ENCODE measurements at places on chromosomes 7 and 10.

DNA sequence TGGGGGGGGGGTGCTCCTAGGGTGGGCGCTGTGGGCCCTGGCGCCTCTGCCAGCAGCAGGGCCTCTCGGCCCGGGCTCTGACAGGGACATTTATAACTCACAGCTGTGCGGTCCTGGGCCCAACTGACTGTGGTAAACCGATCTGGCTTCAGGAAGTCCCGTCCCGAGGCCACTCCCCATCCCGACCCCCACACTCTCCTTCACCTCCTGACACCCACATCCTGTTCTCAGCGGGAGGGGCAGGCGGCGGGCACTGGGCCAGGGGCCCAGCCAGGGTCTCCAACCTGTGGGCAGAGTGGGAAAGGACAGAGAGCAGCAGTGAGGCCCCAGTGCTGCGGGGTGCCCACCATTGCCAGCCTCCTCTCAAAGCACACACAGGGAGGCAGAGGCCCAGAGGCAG, 69.1 kb downstream of the ZMIZ1 start:
- DNase-seq = no peak

- no peak for DNase-seq
These were observed 73.7 kb downstream of the WDFY4 start for GRCh38 chr10:48758411-48758810.

DNA sequence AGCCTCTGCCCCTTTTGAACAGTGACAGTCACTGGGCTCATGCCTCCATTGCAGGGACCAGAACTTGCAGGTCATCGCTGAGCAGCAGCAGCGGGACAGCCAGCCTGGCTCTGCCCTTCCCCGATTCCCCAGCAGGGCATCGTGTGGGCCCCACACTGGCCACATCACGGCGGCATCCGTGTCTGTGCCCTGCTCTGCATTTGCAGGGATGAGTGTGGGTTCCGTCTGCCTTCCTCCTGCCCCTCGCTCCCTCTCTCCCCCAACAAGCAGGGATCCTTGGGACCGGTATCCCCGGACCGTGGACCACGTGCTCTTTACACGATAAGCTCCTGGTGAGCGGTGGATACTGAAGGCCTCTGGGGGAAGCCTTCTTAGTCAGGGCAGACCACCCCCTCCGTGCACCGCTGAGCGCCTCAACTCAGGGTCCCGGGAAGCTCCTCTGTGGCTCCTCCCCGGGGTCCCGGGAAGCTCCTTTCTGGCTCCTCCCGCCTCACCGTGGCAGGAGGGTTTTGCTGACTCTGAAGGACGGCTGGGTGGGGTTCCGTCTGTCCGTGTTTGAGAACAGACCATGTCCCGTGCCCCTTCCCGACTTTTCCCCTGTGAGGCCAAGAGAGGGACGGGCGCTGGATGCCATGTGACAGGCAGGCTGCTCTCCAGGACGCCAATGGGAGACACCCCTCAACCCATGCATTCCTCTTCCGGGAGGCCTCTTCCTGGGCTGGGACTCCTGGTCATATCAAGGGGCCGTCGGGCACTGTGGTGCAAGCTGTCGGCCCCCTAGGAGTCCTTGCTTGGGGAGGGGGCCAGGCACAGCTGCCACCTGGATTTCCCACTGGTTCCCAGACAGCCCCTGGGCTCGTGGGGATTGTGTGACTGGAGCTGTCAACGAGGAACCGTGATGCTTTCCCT, 23.5 kb upstream of the NKX6-2 start:
- no peak for DNase-seq

DNA sequence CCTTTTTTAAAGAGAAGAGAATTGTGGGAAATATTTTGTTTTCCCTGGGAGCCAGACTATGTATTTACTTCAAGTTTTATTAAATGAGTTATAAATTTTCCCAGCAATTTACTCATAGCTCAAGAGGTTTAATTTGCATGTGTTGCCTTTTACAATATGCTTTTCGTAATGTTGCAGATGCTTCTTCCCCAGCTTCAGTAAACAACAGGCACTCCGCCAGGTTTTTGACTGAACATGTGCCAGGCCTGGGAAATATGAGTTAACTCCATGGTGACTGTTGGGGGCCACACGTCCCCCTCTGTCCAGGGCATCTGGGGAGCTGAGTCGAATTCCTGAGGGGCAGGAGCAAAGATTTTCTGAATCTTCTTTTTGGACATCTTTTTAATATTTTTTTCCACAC, 545.7 kb downstream of the LRMDA start:
- DNase-seq = no peak

- no peak for DNase-seq
These were observed 70.1 kb downstream of the ITPRID1 start for GRCh38 chr7:31583942-31584341.

DNA sequence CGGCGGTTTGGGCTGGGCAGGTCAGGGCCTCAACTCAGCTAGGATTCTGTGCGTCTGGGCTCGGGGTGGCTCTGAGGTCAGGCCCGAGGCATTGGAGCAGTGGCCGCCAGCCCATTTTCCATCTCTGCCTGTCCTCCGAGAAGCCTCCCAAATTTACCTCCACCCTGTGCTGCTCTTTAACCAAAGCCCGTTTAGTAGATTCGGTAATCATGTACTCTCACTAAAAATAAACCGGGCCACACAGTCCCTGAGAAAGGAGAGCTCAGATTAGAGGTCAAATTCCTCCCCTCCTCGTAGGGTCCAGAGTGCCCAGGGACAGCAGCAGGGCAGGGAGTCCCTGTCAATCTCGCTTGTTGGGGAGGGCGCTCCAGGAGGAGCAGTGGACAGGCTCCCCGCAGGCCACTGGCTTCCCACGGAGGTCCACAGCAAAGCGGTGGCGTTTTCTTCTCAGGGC, 88.7 kb upstream of the CHST15 start:
- DNase-seq = no peak

DNA sequence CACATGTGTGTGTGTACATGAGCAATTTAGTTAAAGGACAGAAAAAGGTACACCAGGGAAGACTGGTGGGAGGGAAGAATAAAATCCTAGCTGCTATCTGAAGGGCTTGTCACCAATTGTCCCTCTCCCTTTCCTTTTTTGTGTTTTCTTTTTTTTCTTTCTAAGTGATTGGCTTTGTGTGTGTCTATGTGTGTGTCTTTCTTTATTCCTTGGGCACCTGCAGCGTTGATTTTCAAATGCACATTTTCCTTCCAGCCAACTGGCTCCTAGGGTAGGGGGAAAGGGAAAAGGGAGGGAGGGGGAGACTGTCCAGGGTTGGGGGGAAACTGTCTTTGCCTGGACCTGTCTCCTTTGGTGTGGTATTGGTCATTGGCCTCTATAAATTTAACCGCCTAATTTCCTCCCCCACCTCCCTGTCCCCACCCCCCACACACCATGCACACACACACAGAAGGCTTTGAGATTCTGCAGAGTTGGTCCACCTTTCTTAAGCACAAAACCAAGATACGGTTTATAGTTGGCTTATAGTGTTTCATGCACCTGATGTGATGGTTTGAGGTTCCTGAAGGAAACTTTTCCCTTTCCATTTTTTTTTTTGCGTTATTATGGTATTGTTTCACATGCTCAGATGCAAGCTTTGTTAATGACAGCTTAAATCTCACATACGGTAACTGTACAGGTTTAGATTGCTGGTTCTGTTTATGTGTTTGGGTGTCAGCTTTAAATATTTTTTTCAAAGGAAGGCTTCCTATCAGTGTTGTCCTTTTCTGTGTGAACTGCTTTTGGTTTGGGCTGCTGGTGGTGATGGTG, 2.6 kb downstream of the AUTS2 start:
- no peak for DNase-seq

DNA sequence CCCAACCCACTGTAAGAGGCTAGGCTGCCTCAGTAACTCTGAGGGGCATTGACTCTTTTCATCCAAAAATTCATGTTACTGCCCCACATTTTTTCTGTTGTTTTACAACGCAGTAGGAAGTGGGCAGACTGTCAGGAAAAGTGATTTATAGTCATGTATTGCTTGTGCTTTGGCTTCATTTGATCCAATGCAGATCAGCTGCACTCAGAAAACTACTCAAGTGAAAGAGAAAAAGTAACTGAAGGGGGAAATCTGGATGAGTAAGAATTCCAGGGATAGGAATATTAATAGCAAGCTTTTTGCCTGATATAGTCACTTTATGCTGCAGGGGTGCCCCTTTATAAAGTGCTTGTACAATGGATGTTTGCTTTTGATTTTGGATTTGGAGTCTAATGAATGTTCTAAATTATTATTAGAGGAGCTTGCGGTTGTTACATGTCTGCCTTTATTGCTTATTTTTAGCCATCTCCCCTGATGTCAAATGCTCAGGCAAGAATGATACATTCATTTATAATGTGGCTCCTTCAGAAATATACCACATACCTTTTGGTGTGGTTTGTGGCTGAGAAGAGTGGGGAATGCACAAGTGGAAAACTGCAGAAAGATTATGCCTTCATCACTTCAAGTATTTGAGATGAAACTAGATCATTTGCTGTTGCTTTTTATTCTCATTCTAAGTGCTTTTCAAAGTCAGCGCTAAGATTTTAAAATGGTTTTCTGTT, 86.1 kb downstream of the EGFR start:
- no peak for DNase-seq

DNA sequence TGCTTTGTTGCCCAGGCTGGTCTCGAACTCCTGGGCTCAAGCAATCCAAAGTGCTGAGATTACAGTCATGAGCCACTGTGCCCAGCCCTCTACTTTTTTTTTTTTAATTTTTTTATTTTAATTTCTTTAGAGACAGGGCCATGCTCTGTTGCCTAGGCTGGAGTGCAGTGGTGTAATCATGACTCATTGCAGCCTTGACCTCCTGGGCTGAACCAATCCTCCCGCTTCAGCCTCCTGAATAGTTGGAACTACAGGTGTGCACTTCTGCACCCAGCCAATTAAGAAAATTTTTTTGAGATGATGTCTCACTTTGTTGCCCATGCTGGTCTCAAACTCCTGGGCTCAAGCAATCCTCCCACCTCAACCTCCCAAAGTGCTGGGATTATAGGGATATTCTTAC, 528.6 kb downstream of the GATA3 start:
- DNase-seq = no peak

DNA sequence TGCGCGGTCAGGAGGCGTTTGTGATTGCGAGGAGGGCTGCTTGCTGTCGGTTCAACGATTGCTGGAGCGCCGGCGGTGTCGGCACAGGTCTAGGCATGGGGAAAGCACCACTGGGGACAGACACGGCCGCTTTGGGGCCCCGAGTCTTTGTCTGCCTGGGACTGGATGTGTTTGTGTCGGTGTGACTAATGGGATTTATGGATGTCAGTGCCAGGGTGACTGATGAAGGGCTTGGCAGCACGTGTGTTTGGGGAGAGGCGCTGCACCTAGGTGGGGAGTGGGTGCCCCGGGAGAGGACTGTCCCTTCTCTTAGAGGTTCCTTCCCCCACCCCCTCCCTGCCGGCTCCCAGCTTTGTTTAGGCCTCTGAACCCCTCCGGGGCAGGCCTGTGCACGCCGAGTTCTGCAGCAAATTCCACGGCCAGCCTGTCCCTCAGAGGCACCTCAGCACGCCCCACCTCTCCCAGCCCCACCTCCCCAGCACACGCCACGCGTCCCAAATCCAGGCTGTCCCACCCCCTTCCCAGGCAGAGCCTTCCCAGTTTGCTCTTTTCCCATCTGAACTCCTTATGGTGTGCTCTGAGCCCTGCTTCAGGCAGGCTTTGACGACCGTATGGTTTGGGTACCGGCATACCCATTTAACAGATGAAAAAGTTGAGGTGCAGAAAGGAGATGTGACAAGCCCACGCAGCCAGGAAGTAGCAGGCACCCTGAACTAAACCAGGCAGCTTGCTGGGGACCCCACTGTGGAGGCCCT, 6.4 kb upstream of the TNRC18 start:
- DNase-seq = no peak

- no peak for DNase-seq
These were observed 147.1 kb downstream of the RNF216 start for GRCh38 chr7:5634107-5634950.

- peak; percentile 55 for DNase-seq
These were observed 95.1 kb upstream of the DIP2C start for GRCh38 chr10:784403-785088.

GRCh38 chr10:6766131-6766801, 186.2 kb upstream of the PRKCQ start:
- DNase-seq = no peak

DNA sequence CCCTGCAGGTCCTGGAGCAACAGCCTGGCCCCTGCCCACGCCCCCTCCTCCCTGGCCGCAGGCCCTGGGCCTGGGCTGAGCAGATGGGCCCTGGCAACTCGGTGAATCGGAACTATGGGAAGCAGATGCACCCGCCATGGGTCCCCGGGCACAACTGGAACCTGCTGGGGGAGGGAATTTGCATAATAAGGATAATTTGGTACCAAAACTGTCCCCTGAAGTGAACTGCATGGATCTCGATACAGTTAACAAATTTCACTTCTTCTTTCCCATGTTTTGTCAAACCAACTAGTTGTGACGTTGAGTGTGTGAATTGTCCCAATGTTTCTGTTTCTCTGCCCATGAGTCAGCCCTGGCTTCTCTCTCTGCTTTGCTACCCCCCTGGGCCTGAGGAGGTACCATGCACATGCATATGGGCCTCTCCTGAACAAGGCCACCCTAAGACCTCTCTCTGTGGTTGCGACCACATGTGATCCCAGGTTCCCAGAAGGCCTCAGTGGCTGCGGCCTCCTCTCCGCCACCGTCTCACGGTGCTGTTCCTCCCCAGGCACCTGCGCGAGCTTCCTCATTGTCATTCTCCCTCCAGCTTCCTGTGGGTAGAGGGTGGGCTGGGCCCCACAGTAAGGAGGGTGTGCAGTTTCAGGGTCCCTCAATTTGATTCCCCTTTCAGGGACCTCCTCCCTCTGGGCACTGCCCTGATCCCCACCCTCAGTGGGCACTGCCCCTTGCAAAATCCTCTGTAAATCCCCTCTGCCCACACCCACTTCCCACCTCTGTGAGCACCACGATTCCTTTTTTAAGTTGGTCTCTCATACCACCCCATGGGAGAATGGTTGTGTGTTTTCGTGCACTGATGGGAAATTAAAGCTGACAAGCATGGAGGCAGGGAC, 40.0 kb downstream of the FIGNL1 start:
- DNase-seq = no peak

DNA sequence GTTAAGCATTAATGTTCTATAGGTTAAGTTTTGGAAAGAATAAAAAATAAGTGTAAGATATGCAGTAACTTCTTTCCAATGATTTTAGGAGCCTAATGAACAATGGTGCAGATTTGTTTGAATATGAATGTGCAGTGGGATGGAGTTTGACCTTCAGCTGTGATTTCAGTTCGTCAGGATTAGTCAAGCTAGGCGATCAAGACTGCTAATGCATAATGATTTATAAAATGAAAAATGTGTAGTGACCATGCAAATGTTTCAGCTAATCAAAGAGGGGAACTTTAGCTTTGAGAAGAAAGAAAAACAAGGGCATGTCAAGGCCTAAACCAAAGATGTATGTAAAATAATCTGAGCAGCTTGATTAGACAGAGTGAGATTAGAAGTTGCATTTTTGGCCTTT, 208.5 kb downstream of the FOXP2 start:
- DNase-seq = no peak

- no peak for DNase-seq
These were observed 60.4 kb downstream of the RNLS start for GRCh38 chr10:88522715-88523114.
